D341Med (cell line): ENCODE measurements at places on chromosomes 11 and 22.

DNA sequence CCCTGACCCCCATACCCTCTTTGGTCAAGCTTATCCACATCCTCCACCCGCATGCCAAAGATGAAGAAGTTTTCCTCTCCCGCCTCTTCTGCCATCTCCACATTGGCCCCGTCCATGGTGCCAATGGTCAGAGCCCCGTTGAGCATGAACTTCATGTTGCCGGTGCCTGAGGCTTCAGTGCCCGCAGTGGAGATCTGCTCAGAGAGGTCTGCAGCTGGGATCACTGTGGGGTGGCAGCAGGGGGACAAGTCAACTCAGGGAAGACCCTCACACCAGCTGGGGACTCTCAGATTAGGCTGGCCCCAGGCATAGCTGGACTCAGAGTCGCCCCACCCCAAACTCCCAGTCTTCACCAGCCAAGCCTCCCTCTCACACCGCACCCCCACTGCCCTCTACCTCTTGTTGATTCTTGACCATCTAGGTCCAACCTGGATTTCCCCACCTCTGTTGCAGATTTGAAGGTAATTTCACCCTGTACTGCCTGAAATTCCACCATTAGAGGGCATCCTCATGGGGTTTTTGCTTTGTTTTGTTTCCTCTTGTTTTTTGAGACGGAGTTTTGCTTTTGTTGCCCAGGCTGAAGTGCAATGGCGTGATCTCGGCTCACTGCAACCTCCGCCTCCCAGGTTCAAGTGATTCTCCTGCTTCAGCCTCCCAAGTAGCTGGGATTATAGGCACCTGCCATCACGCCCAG, 6.6 kb upstream of the RASGRP2 start:
- no peak for DNase-seq

- no peak for DNase-seq
Measured at GRCh38 chr11:127057126-127057525, 56.6 kb upstream of the KIRREL3 start.

DNA sequence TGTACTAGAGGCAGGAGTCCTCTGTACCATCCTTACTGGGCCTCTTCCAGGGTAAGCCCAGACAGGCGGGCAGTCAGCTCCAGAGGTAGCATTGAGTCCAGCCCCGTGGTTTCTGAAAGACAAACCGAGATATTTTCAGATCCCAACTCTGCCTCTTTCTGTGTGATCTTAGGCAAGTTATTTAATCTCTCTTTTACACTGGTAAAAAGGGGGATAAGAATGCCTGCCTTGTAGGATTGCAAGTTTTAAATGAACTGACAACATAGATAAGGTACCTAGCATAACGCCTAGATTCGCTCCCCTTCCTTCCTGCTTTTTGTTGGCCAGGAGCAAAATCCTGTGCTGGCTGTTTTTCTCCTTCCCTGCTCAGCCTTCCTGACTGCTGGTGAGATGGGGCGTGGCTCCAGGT, 56.4 kb upstream of the NNMT start:
- no peak for DNase-seq

- no peak for DNase-seq
Measured at GRCh38 chr11:19508165-19508564, 204.5 kb upstream of the NAV2 start.

GRCh38 chr11:130145311-130145812, 14.2 kb upstream of the ST14 start:
- no peak for DNase-seq

DNA sequence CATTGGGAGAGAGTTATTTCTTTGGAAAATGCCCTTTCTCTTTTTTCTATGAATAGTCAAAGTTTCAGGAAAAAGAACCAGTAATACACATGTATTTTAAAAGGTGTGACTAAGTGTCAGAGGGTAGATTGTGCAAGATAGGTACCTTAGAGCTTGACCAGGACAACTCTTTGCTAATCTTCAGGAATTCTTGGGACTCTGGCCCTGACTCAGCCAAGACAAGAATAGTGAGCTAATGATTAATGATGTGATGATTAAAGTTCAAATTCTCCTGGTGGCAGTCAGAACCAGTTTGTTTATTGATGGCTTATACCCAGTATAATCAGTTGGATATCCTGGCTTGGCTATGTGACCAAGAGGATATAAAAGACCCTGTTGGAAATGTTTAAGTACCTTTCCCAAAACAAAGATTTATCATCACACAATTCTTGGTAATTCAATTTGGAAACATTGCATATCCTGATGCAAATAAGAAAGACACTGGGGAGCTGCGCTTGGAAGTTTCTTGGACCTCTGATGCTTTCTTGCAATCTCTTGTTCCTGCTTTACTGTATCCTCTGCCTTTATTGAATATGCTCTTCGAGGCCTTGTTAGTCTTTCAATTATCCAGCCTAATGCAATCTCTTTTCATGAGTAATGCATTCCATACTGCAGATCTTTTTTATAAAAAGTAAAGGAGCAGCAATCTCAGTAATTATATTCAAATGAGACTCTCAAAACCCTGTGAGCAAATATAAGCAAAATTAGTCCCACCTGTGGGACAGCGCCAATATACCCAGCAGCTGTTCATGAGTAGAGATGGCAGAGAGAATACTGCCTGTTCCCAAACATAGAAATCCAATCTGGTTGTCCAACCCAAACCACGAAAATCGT, 48.0 kb upstream of the CEP126 start:
- no peak for DNase-seq

- no peak for DNase-seq
Measured at GRCh38 chr11:9020916-9021315, 17.1 kb upstream of the NRIP3 start.

GRCh38 chr11:123356539-123356938, 73.5 kb upstream of the GRAMD1B start:
- DNase-seq = no peak

DNA sequence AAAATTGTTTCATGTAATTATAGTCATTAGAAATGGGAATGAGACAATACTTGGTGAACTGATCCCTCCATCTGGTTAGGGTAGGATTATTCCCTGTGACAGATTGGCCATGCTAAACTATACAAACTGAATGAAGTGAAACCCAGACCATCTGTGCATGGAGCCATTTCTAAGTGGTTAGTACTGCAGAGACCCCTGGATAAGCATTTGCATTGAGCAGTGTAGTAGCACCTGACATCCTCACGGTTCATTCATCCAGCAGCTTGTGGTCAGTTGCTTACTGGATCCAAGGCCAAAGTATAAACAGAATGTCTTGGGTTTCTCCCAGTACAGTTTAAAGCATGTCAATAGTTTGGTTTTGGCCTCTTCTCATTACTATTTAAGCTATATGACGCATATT, 93.8 kb upstream of the ARHGAP42 start:
- peak; percentile 75 for DNase-seq

DNA sequence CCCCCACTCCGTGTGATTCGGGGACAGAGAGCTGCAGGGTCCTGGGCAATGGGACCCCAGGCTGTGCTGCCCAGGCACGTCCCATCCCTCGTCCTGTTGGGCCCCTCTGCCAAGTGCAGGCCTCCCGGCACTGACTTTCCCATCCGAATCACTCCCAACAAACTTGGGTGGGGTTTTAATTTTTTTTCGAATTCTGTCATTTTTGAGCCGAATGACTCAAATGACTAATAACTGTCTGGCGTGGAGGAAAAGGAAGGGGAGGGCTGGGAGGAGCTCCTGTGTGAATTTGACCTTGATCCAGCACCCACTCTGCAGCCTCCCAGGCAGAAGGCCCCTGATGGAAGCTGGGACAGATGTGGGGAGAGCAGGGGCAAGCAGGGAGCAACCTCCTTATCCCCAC, 1173.2 kb downstream of the BRD1 start:
- no peak for DNase-seq

DNA sequence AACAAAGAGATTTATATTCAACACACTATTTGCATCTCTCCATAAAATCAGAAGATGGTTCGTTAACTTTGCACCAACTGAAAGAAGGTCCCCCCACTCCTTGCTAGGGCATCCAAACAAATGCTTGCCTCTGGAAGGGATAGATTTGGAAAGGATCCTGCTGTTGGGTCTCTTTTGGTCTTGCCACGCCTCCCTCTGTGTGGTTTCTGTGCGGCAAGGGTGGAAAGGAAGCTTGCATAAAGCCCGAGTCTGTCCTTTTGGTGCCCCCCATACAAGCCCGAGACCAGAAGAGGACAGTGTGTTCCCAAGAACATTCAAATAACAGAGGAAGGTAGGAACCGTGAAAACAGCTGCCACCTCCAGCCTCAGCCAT, 15.1 kb downstream of the SCGB1A1 start:
- no peak for DNase-seq

DNA sequence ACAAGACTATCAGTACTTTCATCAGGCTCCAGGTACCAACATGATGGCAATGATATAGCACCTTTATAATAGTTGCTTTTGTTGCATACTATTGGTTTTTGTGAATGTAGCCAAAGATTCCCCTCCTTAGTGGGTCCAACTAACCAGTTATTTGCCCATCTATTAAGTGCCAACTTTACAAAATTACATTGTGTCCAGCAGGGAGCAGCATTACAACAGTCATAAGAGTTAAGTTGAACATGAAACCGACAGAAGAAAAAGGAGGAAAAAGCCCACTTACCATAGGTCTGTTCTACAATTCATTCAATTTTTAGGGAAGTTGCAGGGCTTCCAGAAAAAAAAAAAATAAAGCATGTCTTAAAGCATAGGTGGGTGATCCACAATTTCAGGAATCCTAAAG, 21.6 kb downstream of the IMMP1L start:
- peak; percentile 28 for DNase-seq

GRCh38 chr22:46058091-46058420, 81.1 kb upstream of the WNT7B start:
- DNase-seq = no peak

GRCh38 chr11:61833471-61833870, 5.4 kb downstream of the FADS2 start:
- no peak for DNase-seq

DNA sequence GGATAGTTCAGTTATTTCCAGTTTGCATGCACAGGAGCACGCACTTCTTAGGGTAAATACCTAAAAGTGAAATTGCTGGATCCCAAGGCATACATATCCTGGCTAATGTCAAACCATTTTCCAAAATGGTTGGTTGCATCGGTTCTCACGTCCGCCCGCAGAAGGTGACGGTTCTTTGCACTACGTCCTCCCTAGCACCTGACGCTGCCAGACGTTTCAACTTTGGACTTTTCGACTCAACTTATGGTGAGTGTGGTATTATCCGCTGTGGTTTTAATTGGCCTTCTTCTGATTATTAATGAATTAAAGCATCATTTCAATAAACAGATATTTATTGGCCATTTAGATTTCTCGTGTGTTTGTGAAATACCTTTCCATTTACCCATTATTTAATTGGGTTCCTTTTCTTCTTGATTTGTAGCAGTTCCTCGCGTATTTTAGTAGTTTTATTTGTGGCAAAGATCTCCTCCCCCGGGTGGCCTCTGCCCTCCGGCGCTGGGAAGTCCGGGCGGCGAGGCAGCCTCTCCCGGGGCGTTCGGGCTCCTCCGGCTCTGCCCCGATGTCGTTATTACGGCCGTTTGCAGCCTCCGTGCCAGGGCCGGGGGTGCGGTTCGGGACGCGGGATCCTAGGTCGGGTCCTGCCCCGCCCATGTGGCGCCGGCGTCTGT, at the start of gene JHY:
Gene JHY, plus strand, starts transcription at position 571 of the 668 bp plus-strand sequence. CDS start 3,091 bp downstream, outside the sequence.
- no peak for DNase-seq

DNA sequence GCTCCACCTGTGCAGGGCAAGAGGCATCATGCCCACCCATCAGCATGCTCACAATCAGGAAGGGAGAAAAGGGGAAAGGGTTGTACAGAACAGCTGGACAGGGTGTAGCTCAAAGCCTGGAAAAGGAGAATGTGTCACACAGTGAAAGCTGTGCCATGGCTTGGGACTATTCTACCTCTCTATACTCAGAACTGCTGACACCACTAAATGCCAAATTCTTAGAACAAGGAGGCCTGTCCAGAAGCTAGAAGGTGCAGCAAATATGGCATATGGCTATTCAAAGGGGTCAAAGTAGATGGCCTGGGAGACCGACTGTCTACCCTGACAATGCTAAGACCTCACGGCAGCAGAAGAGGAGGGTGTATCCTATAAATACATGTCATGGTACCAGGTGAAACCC, 12.8 kb downstream of the HPS4 start:
- DNase-seq = no peak

DNA sequence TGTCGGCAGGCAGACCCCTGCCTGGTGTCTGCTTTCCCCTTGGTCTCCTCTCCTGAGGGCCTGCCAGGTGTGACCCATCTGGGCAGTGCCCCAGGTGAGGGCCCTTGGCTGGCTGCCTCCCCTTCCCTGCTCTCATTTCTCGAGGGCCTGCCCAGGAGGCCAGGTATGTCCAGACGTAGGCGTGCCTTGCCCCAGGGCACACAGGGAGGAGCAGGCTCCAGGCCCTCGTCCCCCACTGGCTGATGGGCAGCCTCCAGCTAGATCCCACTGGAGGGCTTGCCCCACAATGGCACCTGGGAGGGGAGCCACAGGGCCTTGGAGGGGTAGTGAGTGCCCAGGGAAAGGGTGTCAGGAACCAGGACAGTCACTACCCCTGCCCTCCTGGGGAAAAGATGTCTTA, 95.9 kb downstream of the CACNA1I start:
- DNase-seq = no peak

DNA sequence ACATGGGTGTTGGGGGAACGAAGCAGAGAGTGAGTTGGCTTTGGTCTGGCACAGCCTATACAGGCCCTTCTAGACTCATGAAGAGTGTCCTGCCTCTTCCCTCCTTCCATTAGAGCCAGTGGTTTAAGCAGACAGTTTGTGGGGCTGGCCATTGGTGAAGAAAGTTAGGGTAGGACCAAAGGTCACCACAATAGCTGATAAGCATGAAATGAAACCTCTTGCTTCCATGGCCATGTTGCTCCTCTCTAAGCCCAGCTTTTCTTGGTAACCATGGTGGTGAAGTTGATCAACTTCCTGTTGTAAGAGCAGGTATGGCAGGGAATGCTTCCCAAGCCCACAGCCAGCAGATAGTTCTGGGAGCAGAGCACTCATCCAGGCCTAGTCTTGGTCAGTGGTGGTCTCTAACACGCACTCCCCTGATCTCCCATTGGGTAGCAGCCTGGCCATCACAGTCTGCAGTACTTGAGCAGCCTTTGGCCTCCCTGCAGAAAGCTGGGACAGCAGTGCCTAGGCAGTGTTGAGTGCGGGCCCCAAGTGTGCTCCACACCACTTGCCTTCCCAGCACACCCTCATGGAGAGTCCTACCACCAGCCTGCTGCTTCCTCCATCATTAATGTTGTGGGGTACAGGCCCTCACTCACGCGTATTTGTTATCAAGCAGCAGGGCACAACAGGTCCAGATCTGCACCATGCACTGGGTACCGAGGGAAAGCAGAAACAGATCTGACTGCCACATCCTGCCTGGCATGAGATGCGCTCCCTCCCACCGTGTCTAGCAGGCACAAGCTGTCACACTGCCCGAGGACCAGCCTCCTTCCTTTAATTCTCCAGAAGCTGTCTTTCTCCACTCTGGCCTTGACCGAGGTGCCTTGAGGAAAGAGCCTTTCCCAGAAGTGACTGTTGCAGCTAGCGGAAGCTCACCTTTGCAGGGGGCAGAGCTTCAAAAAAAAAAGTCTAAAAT, 65.8 kb upstream of the SUSD2 start:
- no peak for DNase-seq
